Adrenal gland (tissue), 19 donors: ENCODE measurements at places on chromosomes 2 and 18. TPM values are rescaled to one million over a fixed set of nuclear protein-coding genes. Genes with fewer than 3 reads are reported as not detected.

The KCTD1 gene
- total RNA-seq = 39.1 TPM

The FAM110C gene
- 8.5 TPM for total RNA-seq

The UGT1A8 gene
- total RNA-seq = not detected

The DSG2 gene
- 6.3 TPM for total RNA-seq

The LRRC30 gene
- not detected for total RNA-seq

The PLB1 gene
- 51.1 TPM for total RNA-seq

The COBLL1 gene
- 212 TPM for total RNA-seq

The PLGLB1 gene
- not detected for total RNA-seq

The CAD gene
- total RNA-seq = 19.0 TPM

The ZNF532 gene
- total RNA-seq = 23.5 TPM

The POTEF gene
- total RNA-seq = not detected

The RIT2 gene
- 0.22 TPM for total RNA-seq

The AQP12B gene
- not detected for total RNA-seq

The KLHL29 gene
- 15.5 TPM for total RNA-seq

The TNFAIP6 gene
- total RNA-seq = 9.0 TPM

The CSRNP3 gene
- 5.1 TPM for total RNA-seq

The SERPINB3 gene
- not detected for total RNA-seq

The RTP5 gene
- not detected for total RNA-seq

The LIMS2 gene
- total RNA-seq = 16.5 TPM

The C2orf15 gene
- 2.2 TPM for total RNA-seq

The DPYSL5 gene
- total RNA-seq = not detected

The UGT1A10 gene
- total RNA-seq = not detected

The CFC1 gene
- total RNA-seq = not detected

The ARL4C gene
- 15.1 TPM for total RNA-seq

The DPP10 gene
- total RNA-seq = 34.2 TPM

The TNS1 gene
- 238 TPM for total RNA-seq

The PSTPIP2 gene
- total RNA-seq = 8.7 TPM

The TMEM247 gene
- not detected for total RNA-seq

The COL4A4 gene
- 0.44 TPM for total RNA-seq

The ARHGAP28 gene
- total RNA-seq = 8.9 TPM

The PSMA8 gene
- total RNA-seq = not detected

The CXCR1 gene
- 0.27 TPM for total RNA-seq

The SERPINB2 gene
- 0.37 TPM for total RNA-seq

The FSIP2 gene
- 0.88 TPM for total RNA-seq

The TRAK2 gene
- 60.3 TPM for total RNA-seq

The FIGN gene
- total RNA-seq = 5.0 TPM
